Hippocampal formation (tissue), 2 donors: ENCODE measurements at places on chromosomes 5 and 9.

DNA sequence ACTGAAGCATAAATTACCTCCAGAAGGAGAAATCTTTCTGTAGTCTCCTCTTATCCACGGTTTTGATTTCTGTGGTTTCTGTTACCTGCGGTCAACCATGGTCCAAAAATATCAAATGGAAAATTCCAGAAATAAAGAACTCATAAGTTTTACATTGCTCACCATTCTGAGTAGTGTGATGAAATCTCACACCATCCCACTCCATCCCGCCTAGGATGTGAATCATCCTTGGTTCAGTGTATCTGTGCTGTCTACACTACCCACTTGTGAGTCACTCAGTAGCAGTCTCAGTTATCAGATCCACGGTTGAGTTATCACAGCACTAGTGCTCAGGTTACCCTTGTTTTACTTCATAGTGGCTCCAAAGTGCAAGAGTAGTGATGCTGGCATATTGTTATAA lies 371.2 kb downstream of the NFIB start:
- DNase-seq: no peak

- no peak for DNase-seq
Measured at GRCh38 chr5:82534986-82535385, 256.8 kb upstream of the RPS23 start.

GRCh38 chr9:37060833-37061232 lies 26.8 kb upstream of the PAX5 start:
- no peak for DNase-seq

DNA sequence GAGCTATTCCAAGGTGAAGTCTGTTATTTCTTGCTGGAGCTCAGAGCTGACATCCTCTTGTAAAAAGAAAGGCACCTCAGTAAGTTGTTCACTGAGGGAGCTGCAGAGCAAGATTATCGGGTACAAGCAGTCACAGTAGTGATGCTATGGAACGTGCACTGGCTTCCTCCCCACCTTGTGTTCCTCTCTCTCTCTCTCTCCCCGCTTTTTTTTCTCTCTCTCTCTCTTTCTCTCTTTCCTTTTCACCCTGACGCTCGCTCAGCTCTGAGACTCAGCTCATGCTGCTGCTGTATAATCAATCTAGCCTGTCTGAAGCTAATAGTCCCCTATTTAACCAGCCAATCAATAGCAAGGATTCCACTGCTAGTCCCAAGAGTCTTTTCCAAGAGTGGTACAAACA lies 587.6 kb upstream of the CDH18 start:
- DNase-seq: no peak

- DNase-seq: no peak
Measured at GRCh38 chr5:178564397-178564796, 25.8 kb downstream of the COL23A1 start.

- no peak for DNase-seq
Measured at GRCh38 chr9:17052626-17053025, 82.2 kb upstream of the CNTLN start.

GRCh38 chr9:19409401-19410194 lies 789 bp downstream of the ACER2 start:
- DNase-seq: no peak

- no peak for DNase-seq
Measured at GRCh38 chr5:89276566-89277305, 393.8 kb upstream of the MEF2C start.

GRCh38 chr9:82582693-82583092 lies 480.2 kb downstream of the RASEF start:
- no peak for DNase-seq
